HCEC 1CT (cell line): ENCODE measurements at places on chromosomes 13 and 19.

DNA sequence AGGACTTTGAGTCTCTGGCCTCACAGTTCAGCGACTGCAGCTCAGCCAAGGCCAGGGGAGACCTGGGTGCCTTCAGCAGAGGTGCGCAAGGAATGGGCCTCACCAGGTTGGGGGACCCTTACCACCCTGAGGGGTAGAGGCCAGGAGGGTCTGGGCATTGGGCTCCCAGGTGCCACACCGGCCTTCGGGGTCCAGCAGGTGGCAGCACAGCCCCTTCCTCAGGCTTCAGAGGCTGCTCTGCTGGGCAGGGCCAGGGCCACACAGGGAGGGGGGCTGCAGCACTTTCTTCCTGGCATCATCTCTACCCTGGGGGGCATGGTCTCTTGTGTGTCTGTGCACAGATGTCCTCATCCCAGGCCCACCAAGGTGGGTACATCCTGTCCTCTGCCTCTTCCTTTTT is 12.9 kb downstream of the PIN1 start:
- no peak for DNase-seq

DNA sequence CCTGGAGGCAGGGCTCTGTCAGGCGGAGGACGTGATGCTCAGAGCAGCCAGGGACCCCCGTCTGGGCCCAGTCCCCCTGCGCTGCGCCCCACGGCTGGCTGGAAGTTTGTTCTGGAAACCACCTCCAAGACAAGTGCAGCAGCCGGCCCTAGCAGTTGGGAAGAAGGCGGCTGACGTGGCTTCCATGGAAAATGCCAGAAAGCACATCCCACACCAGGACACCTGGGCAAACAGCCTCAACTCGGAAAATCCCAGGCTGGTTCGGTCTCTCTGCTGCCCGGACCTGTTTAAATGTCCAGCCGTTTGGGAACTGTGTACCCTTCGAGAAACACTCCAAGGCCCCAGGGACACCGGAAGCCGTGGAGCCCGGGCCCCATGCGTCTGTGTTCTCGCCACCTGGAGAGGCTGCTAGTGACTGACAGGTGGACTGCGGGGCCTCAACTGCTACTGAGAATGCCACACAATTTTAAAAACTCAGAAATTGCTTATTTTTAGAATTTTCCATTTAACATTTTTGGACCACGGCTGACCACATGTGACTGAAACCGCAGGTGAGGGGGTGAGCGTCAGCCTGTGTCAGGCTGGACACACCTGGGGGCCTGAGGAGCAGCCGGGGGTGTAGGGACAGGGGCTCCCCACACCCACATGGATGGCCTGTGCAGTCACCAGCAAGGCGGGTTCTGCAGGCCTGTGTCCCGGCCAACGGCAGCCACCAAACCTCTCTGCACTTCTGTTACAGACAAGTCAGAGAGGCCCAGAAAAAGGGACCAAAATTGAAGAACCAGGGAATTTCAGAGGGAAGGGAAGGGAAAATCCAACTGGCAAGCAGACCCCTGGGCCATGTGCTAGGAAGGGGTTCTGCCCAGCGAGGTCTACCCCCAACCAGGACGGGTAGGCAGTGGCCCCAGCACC is 31.7 kb downstream of the RASA3 start:
- no peak for DNase-seq

DNA sequence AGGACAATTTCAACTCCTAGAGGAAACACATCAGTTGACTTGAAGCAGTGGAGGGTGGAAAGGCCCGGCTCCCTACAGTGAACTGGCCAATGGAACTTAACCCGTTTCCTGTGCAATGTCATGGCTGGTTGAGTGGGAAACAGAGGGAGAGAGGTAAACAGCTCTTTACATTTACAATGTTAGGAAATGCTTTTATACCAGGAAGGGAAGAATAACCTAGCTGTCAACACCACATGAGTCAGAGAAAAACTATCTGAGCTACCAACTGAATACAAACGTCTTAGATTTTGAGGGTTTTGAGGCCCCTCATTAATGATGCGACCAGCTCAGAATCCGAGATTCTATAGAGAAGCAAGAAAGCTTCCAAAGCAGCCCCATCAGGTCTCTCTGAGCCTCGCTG is 36.7 kb downstream of the CARD8 start:
- peak; percentile 1 for DNase-seq

DNA sequence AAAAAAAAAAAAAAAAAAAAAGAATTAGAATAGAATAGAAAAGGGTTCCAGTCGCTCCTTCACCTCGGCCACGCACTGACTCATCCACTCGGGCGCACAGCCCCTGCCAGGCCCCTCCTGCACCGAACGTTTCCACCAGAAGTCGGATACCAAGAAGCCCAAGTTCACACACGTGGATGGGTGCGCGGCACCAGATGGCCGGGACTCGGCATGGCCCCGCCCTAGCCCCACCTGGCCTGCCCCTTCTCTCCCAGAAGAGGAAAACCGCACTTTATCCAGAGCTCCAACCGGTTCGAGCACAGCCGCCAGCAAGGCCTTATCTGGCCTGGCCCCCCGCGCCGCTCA is 5.9 kb downstream of the PRR36 start:
- DNase-seq, result peak; percentile 7

DNA sequence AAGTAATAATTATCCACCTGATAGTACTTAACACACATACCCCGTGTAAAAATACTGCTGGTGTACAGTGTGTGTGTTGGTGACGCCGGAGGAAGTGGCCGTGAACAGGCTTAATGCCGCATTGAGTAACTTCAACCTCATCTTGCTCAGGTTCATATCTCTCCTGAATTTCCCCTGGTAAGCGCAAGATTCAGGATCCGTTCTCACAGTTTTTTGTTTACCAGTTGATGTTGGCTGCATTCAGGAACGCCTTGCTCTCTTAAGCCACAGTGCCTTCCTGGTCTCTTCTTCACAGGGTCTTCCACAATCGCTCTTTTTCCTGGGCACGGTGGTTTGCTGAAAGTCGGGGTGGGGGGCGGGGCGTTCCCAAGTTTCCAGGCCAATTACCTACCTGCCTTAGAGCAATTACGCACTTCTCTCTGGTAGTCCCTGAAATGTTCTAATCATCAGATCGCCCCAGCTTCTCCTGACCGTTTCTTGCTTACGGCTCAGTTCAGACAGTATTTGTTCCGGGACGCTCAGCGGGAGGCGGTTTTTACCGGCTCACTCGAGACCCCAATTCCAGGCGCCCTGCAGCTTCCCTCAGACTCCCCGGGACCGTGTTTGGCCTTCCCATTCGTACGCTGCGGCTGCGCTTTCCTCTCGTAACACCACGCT is 706 bp upstream of the DNAJC3 start:
- peak; percentile 23 for DNase-seq

DNA sequence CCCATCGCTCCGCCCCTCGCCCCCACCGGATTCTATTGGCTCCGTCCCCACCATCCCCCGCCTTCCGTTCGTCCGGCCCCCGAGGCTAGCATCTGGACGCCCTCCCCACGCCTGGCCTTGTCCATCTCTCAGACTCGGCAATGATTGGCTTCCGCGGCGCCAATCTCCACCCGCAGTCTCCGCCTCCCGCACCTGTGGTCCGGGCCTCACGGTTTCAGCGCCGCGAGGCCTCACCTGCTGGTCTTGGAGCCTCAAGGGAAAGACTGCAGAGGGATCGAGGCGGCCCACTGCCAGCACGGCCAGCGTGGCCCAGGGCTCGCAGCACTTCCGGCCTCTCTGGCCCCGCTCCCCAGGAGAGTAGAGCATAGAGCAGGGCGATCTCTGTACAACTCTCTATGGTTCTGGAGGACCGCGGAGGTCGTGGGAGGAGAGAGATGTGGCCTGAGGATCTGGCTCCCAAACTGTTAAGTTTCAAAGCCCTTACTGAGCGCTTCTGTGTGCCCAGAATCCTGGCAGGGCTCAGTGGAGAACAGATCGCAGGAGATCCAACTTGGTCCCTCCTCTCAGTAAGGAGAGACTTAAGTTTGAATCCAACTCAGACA is at the start of gene ERCC1:
Gene ERCC1 (minus strand): TSS at position 329 of the 602 bp plus-strand sequence. CDS start 543 bp downstream, outside the sequence.
- peak; percentile 97 for DNase-seq

DNA sequence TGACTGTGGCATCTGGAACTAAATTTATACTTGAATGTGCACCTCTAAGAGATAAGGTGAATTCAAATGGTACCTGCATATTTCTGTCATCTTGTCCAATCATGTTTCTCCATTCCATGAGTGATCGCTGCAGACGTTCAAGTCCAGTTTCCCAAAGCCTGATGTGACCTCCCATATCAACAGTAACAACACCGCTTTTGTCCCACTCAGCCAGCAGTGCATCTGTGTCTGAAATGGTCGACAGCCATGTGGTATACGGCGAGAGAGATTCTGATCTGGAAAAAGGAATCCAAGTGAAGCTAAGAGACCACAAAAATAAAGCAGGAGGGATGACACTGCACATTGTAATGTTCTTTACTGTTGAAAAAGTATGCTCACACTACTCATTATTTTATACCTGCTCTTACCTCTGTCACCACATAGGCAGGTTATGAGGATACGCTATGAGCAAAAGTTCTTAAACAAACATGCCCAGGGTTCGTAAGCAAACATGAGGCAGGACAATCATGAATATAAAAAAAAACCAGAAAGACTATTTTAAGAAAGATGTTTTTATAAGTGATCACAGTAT is 213.6 kb downstream of the RGCC start:
- no peak for DNase-seq

DNA sequence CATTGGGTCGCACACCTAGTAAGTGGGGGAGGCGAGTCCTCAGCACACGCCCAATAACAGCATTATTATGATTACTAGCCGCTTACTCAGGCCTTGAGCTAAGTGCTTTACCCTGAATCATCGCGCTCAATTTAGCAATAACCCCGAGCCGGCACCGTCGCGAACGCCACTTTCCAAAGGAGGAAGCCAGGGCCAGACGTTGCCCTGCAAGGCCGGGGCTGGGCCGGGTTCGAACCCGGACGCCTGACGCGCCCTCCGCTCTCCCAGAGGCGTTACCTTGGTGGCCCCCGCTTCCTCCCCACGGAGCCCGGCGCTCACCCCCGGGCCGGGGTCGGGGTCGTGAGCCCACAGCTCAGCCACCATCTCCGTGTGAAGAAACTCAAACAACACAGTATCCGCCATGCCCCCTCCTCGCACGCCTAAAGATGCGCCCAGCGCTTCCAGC is at the start of gene TRAPPC6A:
Gene TRAPPC6A (minus strand): TSS at position 421 of the 445 bp plus-strand sequence. CDS start 19 bp downstream, at position 402.
- DNase-seq, result peak; percentile 88

DNA sequence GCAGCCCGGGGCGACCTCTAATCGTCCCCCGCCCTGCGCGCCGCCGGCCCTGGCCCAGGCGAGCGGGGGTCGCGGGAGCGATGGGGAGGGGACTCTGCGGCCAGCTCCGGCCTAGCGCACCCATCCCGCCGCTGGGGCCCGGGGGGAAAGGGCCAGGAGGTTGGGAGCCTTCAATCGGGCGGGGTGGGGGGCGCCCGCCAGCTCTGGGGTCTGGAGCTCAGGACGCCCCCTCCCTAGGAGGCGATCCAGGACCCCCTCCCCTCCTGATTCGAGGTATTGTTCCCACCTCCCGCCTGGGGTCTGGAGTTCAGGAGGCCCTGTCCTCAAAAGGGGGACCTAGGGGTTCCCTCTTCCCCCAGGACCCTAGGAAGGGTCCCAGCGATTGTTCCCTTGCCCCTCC is 430 bp downstream of the ZNF358 start:
- DNase-seq, result no peak

DNA sequence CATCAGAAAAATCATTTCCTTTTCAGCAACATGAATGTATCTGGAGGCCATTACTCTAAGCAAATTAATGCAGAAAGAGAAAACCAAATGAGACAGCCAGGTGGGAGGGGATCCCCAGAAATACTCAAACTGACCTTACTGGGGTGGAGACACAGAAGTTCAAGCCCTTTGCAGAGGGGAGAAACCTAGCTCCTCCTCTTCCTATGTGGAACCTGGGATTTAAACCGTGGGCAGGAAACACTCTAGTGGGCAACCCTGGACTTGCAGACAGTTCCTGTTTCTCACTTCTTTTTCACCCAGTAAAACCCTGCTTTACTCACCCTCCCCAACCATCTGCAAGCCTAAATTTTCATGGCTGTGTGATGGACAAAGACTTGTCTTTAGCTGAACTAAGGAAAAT is 61.3 kb downstream of the SLITRK6 start:
- DNase-seq, result no peak

- no peak for DNase-seq
Measured at GRCh38 chr13:52127378-52127777, 1.5 kb downstream of the NEK5 start.

- no peak for DNase-seq
Measured at GRCh38 chr19:29372921-29373797, 152.6 kb upstream of the VSTM2B start.

DNA sequence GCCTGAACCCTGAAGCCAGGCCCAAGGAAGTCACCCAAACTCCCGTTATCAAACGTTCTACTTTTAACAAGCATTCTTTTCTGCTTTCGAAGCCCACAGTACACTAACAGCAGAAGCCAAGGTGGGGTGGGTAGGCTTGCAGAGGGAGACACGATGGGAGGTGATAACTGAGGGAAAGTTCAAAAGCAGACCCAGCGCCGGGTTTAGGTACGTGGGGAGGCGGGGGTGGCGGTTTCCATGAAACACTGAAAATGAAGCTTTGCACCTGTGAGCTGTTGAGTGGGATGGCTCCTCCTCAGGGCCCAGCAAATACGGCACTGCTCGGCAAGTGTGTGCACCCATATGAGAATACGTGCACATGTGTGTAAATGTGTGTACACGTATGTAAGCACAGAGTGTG is 49.8 kb downstream of the KLF2 start:
- no peak for DNase-seq

DNA sequence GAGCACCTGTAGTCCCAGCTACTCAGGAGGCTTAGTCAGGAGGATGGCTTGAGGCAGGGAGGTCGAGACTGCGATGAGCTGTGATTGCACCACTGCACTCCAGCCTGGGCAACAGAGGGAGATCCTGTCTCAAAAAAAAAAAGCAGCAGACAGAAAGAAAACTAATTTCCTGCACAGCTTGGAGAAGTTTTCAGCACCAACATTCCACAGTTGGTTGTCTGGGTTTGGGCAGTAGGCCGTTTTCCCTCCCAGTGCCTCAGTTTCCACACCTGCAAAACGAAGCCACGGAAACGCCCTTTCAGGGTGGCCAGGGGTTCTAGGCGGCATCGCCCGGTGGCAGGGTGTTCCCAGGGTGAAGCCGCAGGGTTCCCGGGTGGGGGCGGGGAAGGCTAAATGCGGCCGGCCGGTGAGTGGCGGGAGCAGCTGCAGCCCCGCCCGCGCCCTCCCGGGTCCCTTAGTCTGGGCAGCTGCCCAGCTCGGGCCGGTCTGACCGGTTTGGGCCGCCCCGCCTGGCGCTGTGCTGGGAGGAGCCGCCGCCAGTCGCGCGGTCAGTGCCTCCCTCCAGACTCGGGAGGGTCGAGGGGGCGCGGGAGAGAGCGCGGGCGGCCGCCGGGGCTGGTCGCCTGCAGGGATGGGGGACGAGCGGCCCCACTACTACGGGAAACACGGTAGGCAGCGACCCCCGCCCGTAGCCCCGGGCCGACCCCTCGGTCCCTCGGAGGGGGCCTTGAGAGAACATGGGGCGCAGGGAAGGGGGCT is at the start of gene SLC44A2:
Gene SLC44A2 (plus strand): TSS at position 551 of the 759 bp plus-strand sequence. CDS start 81 bp downstream, at position 632.
- DNase-seq, result peak; percentile 56

DNA sequence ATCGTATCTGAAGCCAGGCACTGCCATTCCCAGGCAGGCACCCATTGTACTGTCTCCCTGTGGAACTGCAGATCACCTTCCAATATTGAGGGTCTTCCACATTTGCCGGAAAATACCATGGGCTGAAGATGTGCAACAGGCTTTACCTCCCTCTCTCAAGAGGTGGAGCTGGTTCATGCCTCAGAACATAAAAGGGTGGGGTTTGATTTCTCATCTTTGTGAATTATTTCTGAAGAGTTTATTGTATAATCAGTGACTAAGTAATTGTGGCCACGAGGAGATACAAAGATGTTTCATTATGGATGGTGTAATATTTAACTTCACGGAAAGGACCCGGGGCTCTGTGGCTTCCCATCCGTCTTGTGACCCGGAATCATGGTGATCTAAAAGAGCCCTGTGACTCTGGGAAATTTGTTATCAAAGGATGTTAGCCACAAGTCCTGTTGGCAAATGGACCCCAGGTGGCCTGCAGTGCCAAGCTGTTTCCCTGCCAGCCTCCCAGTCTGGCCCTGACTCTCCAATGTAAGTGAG is 230.5 kb downstream of the LACC1 start:
- DNase-seq, result no peak
